Retina (tissue), 1 donor: ENCODE measurements at places on chromosomes 5 and 9.
A peak's percentile ranks its signal among the peaks of the same experiment; 100 is the strongest.

DNA sequence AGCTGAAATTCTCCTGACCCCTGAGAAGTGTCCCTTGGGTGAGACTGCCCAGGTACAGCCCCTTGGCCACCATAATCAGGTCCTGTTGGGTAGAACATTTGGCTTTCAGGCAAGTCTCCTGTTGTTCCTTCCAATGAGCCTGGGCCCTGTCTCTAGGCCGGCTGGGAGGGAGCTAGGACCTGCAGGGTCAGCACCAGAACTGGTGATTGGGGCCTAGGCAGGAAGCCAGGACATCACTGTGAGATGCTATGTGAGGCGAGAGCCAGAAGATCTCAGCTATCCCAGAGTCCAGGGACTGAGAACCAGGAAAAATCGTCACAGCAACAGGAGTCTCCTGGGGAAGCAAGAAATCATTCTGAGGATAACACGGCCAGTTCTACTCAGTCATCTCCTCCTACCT lies 51.5 kb downstream of the PCDH1 start:
- DNase-seq, result no peak

DNA sequence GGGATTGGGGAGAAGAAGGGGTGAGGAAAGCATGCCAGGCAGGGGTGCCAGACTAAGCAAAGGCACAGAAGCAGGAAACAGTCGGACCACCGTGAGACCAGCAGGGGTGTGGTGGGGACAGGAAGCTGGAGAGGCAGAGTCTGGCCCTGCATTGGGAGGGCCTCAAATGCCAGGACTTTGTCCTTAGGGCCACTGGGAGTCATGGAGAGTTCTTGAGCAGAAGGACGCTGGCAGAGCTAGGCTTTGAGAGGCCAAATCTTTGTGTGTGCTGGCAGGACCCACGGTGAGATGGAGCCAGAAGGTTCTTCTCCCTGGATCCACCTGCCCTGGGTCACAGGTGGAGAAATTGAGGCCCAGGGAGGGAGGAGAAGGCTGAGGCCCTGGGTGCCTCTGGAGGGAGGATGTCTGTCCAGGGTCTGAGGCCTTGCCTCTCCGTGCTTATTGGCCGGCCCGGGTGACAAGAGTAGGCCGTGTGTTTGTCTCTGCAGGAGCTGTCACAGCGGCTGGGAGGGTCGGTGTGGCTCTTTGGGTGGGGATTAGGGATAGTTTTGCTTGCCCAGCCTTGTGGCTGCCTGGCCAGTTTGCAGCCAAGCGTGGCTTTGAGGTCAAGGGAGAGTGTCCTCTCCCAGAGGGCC lies 1.8 kb upstream of the ENG start:
- DNase-seq, result peak; percentile 2

- no peak for DNase-seq
These were observed 132.0 kb downstream of the IZUMO3 start for GRCh38 chr9:24413651-24414050.

GRCh38 chr5:33364406-33364805 lies 76.4 kb upstream of the TARS1 start:
- no peak for DNase-seq

DNA sequence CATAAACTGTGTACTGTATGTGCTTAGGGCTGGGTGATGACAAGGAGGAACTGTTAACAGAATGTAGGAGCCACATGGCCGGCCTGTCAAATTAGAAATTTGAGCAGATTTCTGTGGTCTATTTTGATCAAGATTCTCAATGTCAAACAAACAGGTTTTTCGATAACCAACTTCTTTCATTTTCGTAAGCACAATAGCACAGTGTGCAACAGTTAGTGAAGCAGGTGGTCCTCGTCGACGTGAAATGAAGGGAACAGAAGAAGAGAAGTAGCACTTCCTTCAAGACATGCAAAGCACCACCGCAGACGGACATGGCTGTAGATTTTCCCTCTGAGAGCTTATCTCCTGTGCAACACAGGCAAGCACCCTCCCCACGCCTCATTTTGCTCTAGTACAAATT lies 252.1 kb downstream of the CRB2 start:
- DNase-seq, result no peak

DNA sequence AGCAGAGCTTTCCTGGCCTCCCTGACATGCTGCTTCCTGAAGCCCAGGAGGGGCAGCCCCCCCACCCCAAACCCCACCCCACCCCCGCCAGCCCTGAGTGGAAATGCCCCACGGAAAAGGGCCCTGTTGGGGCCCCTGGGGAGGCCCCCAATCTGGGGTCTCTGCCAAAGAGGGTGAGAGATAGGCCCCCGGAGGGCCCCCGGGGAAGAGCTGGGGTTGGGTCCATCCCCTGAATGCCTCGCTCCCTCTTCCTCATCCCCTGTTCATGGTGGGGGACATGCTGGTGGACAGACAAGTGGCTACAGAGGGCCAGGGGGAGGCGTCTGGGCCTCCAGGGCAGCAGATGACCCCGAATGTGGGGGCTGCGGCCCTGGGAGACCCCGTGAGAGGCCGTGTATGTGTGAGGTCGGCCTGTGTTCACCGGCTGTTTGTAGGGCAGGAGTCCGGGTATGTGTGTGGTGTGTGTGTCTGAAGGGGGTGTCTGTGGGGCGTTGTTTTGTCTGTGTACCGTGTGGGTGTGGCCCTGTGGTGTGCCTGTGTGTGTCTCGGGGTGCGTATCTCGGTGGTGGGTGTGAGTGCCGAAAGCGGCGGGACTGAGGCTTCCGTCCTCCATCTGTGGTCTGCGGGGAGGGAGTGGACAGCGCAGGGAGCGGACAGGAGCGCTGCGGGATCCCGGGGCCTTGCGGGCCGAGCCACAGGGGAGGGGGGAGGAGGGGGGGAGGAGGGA lies 11.3 kb downstream of the C9orf50 start:
- DNase-seq, result peak; percentile 73

DNA sequence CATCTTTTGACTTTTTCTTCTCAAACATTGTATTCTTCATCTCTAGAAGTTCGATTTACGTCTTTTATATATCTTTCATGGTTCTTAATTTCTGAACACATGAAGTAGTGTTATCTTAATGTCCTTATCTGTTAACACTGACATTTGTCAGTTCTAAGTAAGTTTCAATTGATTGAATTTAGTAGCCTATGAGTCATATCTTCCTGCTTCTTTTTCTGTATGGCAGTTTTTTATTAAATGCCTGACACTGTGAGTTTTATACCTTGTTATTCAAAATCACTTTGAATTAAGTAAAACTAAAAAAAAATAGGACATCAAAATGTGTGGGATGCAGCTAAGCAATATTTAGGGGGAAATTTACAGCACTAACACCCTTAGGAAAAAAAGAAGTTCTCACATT lies 707.0 kb upstream of the ACO1 start:
- no peak for DNase-seq

- DNase-seq, result no peak
These were observed 91.1 kb downstream of the DAP start for GRCh38 chr5:10669983-10670382.

- DNase-seq, result no peak
These were observed 503.4 kb downstream of the NFIB start for GRCh38 chr9:13810510-13810909.

- no peak for DNase-seq
These were observed 151.8 kb downstream of the SEC61B start for GRCh38 chr9:99373912-99374311.

DNA sequence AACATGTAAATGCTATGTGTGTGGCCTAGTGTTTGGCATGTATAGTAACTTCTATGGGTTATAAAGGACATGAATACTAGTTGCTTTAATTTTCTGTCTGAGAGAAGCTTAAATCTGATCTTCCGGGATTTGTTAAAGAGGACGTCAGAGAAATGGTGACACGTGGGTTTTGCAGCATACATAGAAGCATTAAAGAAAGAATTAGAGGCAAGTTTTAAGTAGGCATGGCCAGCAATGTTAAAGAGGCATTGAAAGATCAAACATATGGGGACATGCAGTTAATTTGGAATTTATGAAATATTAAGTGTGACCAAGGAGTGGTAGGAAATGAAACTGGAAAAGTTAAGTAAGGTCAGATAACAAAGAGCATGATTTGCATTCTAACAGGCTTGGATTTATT lies 311.4 kb upstream of the RIOK2 start:
- DNase-seq, result no peak

- DNase-seq, result no peak
These were observed 974 bp downstream of the CCDC69 start for GRCh38 chr5:151222790-151223446.

DNA sequence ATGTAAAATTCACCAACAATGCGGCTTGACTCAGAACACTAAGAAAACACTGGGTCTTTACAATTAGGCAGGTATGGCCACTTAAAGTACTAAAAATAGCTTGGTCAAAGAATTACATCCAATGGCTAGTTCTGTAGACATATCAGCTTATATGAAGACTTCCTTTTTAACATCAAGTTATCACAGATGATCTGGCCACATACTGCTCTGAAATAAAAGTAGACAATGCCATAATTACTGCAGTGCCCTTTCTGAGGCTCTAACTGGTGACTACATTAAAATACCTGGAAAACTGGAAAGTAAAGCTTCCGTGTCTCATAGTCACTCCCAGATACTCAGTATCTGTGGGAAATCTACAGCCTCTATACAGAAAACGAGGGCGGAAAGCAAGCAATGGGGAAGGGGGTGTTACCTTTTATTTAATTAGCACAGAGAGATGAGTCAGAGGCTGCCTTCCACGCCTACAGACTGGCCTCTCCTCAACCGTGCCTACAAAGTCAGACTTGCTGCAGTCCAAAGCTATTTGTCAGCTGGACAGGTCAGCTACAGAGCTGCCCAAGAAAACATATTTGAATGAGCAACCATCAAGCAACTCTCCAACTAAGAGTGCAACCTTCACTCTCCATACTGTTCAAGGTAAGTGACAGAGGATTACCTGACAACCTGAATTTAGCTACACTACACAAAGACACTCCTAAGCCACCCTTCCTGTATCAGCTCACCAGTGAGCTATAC lies 8.7 kb downstream of the SERINC5 start:
- DNase-seq, result no peak

DNA sequence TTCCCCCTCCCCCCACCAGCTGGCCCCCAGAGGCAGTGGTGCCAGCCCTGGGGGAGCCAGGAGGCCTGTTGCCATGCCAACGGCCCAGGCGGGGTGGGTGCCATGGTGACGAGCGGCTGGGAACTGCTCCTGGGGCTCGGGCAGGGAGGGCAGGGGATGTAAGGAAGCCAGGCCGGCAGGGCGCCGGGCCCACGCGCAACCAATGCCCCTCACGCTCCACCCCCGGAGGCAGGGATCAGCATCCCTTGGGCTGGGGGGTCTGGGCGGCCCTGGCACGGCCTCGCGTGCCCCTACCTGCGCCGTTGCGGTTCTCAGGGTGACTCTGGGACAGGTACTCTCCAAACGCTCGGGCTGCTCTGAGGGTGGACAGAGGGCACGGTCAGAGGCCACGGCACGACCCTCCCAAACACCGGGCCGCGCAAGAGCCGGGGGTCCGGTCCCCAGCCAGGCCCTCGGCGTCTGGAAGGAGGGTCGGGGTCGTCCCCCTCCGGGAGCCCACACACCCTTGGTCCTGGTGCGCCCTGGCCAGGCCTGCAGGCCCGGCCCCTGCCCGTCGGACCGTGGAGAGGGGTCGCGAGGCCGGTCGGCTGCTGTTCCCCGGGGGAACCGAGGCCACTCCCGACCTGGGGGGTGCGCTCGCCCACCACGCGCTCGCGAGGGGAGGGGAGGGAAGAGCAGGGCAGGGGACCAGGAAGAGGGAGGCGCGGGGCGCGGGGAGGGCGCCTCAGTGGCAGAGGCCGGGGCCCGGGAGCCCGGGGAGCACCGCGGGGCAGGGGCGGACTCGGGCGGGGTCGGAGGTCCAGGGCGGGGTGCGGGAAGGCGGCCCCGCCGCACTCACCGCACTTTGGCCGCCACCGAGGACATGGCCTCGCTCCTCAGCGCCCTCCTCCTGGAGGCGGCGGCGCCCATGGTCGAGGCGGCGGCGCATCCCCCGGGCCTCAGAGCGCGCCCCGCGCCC lies 661 bp downstream of the NSMF start:
- DNase-seq, result peak; percentile 63

GRCh38 chr9:117178596-117179375 lies 236.1 kb downstream of the ASTN2 start:
- DNase-seq, result peak; percentile 68

GRCh38 chr5:107631805-107632362 lies 38.9 kb downstream of the EFNA5 start:
- DNase-seq, result no peak

- peak; percentile 14 for DNase-seq
These were observed 1.8 kb downstream of the BNC2 start for GRCh38 chr9:16868701-16869100.

DNA sequence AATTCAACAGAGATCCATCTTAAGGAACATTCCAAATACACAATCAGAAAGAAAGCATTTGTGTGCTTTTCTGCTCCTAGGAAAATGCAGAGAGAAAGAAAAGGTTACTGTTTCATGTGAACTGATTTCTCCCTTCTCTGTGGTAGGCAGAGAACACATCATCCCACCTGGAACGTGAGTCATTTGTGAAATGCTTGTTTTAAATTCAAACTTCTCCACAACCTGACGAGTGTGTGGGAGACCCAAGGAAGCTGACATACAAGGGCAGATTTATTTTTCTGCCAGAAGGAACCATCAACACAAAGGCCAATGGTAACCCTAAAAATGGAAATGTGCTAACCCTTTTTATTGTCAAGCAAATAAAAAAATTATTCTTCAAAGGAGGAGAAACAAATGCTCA lies 156.4 kb downstream of the EFNA5 start:
- no peak for DNase-seq
